KG1 (cell line): ENCODE measurements at places on chromosomes 4 and X.

GRCh38 chrX:134254511-134254910 is 17.5 kb downstream of the CCDC160 start:
- DNase-seq = no peak

DNA sequence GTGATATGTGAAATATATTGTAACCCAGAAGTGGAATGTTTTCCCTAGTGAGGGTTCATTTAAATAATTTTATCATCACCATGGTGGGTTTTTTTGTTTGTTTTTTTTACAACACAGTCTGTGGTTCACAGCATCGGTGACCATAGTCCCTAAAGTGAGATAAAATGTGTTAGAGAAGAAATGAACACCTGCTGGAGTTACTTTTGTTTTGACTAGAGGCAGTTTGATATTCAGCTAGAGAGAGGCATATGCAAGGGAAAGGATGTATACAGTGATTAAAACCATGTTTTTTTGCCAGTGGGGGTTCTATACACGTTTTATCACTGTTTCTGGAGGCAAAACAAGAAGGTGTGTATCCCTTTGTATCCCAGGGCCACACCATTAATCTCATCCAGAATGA is 541.5 kb downstream of the PCDH7 start:
- DNase-seq = no peak

- DNase-seq = no peak
These were observed 363.8 kb upstream of the FTHL17 start for GRCh38 chrX:31435592-31435991.

DNA sequence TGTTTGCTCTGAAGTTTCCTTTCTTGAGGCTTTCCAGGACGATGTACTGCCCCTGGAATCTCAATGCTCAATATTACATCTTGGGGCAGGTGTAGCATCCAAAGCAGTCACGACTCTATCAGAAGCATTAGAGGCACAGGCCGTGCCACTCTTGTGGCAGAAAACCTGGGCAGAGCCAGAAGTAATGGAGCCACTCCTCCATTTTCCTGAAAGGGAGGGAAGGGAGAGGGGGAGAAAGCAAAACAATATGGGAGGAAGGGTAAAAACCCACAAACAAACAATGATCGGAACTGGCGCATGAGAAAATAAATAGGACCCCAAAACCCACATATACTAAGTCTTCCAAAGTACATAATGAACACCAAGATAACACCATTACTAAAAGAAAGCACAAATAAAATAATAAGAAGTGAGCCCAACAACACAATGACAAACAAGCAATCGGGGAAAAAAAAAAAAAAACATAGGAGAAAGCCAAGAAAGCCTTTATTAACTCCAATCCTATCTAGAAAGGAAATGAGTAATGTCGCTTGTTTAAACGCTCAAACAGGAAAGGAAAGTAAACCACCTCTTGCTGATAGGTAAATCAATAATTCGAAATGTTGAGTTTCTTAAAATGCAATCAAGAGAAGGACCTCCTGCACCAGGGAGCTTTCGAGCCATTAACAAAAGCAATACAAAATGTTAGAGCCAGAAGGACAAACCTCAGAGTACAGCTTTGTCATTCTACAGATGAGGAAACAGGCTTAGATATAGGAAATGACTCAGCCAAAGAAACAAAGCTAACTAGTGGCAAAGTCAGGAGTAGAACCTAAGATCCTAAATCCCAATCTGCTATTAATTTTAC is 117.4 kb downstream of the ATRX start:
- peak; percentile 1 for DNase-seq

- no peak for DNase-seq
These were observed 197.8 kb downstream of the EDA start for GRCh38 chrX:69813677-69814076.
